ENCODE measurements at places on chromosomes 1 and 21. TPM values are rescaled to one million over a fixed set of nuclear protein-coding genes. Genes with fewer than 3 reads are reported as not detected.

CCDC190 gene
- total RNA-seq, result not detected

IGSF21 gene
- total RNA-seq, result not detected

AADACL4 gene
- total RNA-seq, result not detected

CACNA1S gene
- not detected for total RNA-seq

EFNA3 gene
- total RNA-seq, result 6.2 TPM

ATP1A2 gene
- 0.13 TPM for total RNA-seq

RGS16 gene
- total RNA-seq, result 0.25 TPM

ADAMTS1 gene
- total RNA-seq, result 0.15 TPM

DIPK1A gene
- 8.8 TPM for total RNA-seq

CALML6 gene
- total RNA-seq, result 0.24 TPM

BCL2L15 gene
- total RNA-seq, result 0.86 TPM

KRTAP11-1 gene
- total RNA-seq, result not detected

FMN2 gene
- 4.4 TPM for total RNA-seq

PLCH2 gene
- total RNA-seq, result 0.44 TPM

CXADR gene
- 12.1 TPM for total RNA-seq

KCNJ6 gene
- 3.6 TPM for total RNA-seq

FCMR gene
- total RNA-seq, result 4.8 TPM

TIPRL gene
- 31.3 TPM for total RNA-seq

SNX7 gene
- total RNA-seq, result 24.6 TPM

FMO4 gene
- total RNA-seq, result 0.75 TPM

TMEM82 gene
- total RNA-seq, result not detected

CCDC17 gene
- total RNA-seq, result 0.19 TPM

OR2G6 gene
- total RNA-seq, result not detected

ACTN2 gene
- not detected for total RNA-seq

SERINC2 gene
- total RNA-seq, result 28.7 TPM

ZNF593OS gene
- not detected for total RNA-seq

BGLAP gene
- total RNA-seq, result not detected

GNG4 gene
- 14.2 TPM for total RNA-seq

MYOM3 gene
- total RNA-seq, result 5.6 TPM

NT5C1A gene
- total RNA-seq, result not detected

CLDN17 gene
- total RNA-seq, result not detected

PPM1J gene
- 1.3 TPM for total RNA-seq

C8A gene
- total RNA-seq, result not detected

REG4 gene
- total RNA-seq, result not detected

SH2D2A gene
- total RNA-seq, result 5.0 TPM

NUAK2 gene
- 29.0 TPM for total RNA-seq

PLA2G2E gene
- not detected for total RNA-seq

Data from A549 treated with ZK216348 at 1 μM for 4 hours (cell line).